EL (cell line): ENCODE measurements at places on chromosomes 5 and 9.
A peak's percentile ranks its signal among the peaks of the same experiment; 100 is the strongest.

GRCh38 chr5:34944044-34944443 is 14.7 kb downstream of the DNAJC21 start:
- DNase-seq = no peak

DNA sequence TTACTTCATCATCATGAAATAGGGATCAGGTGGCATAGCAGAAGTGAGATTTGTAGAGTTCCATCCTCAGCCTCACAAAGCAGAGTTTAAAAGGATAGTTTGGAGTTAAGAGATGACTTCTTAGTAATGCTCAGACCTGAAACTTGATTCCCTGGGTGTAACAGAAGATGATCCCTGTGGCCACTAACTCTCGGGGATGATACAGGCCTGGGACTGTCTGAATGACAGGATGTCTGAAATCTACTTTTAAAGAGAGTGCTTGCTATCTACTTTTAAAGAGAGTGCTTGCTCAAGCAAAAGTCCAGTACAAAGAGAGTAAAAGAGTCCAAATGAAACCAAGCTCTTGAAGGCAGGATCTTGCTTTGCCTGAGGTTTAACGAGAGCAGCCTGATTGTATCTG is 14.6 kb downstream of the ADAMTS16 start:
- DNase-seq = no peak

GRCh38 chr9:104304925-104305324 is 199.1 kb upstream of the OR13F1 start:
- no peak for DNase-seq

DNA sequence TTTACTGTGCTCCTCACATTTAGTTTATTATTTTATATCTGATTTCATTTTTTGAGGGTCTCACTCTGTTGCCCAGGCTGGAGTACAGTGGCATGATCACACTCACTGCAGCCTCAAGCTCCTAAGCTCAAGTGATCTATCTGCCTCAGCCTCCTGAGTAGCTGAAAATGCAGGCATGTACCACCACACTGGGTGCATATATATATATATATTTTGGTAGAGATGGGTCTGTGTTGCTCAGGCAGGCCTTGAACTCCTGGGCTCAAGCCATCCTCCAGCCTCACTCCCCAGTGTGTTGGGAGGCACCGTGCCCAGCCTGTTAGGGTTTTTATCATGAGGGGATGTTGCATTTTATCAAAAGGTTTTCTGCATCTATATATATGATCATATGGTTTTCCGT is 39.8 kb upstream of the ZNF354B start:
- no peak for DNase-seq

DNA sequence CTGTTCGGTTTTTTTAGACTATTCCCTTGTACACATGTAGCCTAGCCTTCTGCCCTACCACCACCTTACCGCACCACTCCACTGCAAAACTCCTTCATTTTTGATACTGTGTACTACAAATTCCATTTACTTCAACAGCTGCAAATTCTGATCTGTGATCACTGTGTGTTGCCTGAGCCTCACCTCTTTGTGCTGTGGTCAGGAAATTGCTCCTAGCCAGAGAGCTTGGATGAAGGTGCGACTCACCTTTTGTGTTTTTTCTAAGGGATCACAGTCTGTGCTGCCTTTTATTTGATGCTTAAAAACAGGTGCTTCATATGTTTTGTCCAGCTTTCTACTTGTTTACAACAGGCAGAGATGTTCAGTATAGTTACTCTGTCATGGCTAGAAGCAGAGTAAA is 31.5 kb downstream of the CSNK1G3 start:
- no peak for DNase-seq

DNA sequence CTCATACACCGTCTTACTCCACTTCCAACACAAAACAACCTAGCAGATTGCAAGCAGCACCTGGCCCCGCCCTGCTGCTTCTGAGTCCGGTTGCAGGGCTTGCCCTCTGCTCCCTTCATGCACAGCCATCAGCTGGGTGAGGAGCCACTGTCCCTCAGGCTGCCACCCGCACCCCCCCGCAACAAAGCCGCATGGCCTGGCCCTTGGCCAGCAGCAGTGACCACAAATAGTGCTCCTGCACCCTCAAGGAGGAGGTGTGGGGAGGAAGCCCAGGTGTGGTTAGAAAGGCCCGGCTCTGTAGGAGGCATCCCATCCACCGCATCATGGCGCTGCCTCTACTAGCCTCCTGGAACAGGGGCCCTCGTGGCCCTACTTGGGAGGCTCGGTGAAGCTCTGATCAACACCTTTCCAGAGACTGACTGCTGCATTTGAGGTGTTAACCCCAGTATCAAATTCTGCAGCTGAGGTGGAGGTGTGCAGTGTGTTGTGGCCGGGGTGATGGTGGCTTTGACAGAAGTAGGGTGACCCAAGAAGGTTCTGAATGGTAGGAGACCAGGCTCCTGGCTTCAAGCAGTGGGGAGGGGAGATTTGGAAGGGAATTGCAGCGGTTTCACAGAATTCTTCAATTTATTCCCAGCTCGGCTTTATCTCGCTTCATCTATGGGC is 52.7 kb downstream of the WNK2 start:
- no peak for DNase-seq

GRCh38 chr5:158117467-158118160 is 258.7 kb upstream of the CLINT1 start:
- DNase-seq = peak; percentile 22

DNA sequence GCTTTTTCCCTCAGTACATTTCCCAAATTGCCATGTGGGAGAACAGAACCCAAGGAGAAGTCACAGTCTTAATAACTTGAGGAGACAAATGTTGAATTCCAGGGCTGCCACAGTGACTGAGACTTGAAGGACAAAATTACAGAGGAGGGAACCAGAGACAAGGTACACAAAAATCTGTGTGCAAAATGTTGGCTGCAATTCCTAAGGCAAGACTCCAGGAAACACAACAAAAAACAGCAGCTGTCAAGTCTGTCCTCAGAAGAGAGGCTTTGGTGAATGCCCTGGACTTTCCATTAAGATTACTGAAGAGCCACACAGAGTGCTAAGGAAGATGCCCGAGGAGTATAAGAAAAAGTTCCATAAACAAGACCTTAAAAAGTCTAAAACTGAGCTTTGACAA is 21.1 kb downstream of the AP3B1 start:
- no peak for DNase-seq

- peak; percentile 93 for DNase-seq
Observed at GRCh38 chr5:139696894-139697658, 48.9 kb downstream of the CXXC5 start.

GRCh38 chr5:33319841-33320240 is 120.9 kb upstream of the TARS1 start:
- DNase-seq = no peak

DNA sequence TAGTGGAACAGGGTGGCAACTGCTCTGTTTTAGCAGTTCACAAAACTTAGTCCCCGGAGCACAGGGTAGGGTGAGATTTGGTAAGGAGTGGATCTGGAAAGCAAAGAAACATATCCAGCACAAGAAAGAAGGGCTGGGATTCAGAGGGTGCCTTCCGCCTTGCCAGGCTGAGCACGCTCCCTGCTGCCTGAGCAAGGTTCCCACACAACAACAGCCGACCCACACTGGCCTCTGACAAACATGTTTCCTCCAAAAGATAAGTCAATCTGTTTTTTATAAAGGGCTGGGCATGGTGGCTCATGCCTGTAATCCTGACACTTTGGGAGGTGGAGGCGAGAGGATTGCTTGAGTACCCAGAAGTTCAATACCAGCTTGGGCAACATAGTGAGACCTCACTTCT is 45.8 kb downstream of the RAB3C start:
- no peak for DNase-seq

GRCh38 chr5:17014686-17015085 is 78.6 kb upstream of the MYO10 start:
- no peak for DNase-seq

GRCh38 chr9:30944741-30945280 is 1439.6 kb upstream of the ACO1 start:
- no peak for DNase-seq

GRCh38 chr9:69865986-69866385 is 45.4 kb downstream of the CFAP95 start:
- no peak for DNase-seq

GRCh38 chr5:132674671-132675506 is 1.1 kb downstream of the IL4 start:
- DNase-seq = peak; percentile 96

DNA sequence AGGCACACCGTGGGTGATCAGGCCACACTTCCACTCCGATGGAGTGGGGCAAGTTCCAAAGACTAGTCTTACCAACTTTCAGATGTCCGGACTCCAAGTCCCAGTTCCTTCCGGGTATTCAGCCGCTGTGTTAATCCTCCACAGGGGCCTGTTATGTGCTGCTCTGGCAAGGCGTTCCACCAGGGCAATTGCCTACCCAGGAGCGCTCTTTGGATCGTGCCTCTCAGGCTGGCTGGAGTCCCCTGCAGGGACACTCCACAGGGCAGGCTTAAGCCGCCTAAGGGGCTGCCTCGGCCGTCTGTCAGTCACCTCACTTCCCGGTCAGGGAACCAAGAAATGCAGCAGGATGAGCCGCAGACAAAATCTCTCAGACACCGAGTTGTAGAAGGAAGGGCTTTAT is 118.7 kb upstream of the CCNG1 start:
- no peak for DNase-seq

DNA sequence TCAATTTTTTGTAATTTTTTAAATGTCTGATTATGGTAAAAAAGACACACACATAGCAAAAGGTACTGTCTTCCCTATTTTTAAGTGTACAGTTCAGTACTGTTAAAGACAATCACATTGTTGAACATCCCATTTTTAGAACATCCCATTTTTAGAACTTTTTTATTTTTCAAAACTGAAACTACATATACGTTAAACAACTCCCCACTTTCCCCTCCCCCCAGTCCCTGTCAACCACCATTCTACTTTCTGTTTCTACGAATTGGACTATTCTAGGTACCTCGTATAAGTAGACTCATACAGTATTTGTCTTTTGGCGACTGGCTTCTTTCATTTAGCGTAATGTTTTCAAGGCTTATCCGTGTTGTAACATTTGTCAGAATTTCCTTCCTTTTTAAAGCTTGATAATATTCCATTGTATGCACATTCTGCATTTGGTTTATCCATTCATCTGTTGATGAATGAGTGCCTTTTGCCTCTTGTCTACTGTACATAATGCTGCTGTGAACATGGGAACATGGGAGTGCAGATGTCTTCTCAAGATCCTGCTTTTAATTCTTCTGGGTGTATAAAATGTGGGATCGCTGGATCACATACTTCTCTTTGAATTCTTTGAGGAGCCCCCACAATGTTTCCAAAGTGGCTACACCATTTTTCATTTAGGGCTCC is 154.0 kb downstream of the PIK3R1 start:
- DNase-seq = no peak

- DNase-seq = peak; percentile 50
Observed at GRCh38 chr5:139651043-139651834, 3.1 kb downstream of the CXXC5 start.

DNA sequence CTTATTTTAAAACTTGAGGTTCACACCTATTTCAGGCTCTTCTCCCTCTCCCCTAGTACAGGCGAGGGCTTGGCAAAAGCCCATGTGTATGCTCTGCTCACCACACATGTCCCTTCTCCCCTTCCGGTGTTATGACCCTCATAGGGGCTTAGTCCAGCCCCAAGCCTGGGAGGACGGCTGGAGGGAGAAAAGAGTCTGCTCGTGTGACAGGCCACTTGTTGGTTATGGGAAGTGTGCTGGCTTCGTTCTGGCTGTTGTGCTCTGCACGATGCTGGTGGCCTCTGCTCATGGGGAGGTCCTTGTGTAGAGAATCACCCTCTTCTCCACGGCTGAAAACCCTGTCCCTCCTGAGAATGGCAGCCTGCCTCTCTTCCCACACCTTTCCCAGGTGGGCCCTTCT is 11.1 kb downstream of the PTTG1 start:
- DNase-seq = no peak

- no peak for DNase-seq
Observed at GRCh38 chr9:20649381-20649780, 27.1 kb upstream of the MLLT3 start.

DNA sequence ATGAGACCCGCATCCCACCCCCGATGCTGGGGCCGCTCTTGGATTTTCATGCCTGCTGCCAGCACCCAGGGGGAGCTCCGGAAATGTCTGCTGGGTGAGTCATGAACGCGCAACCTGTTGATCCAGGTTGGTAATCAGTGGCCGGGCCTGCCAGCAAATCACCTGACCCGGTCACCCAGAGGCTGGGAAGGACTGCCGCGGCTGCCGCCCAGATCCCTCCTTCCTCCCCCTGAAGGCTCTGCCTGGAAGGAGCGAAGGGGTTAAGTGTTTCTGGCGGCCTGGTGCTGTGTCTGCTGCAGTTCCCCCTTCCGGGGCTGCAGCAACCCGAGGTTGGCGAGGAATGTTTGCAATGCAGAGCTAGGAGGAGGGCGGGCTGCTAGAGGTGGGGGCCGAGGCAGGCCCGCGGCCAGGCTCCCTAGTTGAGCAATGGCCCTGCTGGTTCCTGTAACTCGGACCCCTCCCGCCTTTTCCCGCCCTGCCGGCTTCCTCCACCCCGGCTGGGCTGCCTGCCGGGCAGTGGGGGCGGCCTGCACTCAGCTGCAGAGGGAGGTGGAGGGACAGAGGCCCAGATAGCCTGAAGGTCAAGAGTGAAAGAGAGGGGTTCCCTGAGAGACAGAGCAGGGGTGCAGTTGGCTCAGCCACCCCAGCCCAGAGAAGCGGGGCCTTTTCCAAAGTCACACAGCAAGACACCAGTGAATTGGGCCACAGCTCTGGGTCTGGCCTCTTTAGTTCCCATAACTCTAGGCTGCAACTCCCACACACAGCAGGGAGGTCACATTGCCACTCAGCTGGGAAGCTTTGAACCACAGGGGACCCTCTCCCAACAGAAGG is 156.3 kb upstream of the IER5L start:
- peak; percentile 96 for DNase-seq

DNA sequence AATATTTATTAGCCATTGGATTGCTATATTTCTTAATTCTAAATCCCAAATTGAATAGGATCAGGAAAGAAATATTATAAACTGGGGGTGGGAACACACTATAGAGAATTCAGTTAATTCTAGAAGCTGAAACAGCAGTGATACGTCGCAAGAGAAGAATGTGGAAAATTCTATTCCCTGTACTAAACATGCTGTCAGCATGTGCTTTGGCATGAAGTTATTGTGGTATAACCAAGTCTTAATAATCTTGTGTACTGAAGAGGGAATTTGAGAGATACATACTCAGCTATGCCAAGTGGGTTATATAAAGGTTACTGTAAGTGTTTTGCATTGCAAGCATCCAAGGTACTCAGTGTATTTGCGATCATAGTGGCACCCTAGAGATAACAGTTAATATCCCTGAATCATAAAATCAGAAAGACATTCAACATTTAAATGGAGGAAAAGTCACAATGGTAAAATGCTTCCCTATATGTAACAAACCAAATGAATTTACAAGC is 1492.9 kb upstream of the C9orf72 start:
- no peak for DNase-seq

GRCh38 chr5:170434966-170435605 is 45.9 kb upstream of the KCNMB1 start:
- DNase-seq = peak; percentile 57

- peak; percentile 23 for DNase-seq
Observed at GRCh38 chr5:69167493-69167855, 524 bp downstream of the CCNB1 start.
